ENCODE measurements at places on chromosomes 6 and 20.

- no peak for DNase-seq
Measured at GRCh38 chr6:158121335-158121734, 46.7 kb downstream of the SERAC1 start.

- DNase-seq: no peak
Measured at GRCh38 chr6:130143709-130144108, 79.0 kb downstream of the SAMD3 start.

DNA sequence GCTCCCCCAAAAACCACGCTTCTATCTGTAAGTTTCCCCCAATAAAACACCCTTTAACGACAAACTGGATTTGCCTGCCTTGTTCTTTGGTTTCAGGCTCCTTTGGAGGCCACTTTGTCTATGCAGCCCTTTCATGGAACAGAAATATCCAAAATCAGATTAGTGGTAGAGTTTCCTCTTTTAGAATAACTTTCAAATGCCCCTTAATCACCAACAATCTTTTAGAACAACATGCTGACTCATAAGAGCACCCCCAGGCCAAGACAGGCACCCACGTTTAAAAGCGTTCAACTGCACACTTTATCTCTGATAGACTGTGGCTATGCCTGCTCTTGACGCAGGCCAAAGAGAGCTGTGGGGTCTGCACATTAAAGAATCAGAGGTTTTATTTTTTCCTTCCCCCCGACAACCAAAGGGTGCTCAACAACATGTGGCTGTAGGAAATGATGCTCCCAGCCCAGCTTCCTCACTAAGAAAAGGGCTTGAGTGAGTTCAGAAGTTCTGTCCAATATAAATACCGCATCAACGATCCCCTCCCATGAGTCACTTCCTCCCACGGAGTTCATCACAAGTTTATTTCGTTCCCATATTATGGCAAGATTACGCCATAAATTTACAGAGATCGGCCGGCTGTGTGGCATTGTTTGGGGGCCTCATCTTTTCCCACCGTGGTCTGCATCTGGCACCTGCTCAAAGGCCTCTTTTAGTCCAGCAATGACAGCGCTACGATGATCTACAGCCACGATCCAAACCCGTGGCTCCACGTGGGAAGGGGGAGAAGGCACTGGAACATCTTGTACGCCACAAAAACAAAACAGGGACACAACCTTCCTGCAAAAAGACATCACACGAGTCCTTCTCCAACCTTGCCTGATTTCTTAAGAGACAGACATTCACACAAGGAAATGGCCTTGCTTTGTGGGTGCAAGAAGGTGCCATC is 88.8 kb upstream of the NFATC2 start:
- no peak for DNase-seq

DNA sequence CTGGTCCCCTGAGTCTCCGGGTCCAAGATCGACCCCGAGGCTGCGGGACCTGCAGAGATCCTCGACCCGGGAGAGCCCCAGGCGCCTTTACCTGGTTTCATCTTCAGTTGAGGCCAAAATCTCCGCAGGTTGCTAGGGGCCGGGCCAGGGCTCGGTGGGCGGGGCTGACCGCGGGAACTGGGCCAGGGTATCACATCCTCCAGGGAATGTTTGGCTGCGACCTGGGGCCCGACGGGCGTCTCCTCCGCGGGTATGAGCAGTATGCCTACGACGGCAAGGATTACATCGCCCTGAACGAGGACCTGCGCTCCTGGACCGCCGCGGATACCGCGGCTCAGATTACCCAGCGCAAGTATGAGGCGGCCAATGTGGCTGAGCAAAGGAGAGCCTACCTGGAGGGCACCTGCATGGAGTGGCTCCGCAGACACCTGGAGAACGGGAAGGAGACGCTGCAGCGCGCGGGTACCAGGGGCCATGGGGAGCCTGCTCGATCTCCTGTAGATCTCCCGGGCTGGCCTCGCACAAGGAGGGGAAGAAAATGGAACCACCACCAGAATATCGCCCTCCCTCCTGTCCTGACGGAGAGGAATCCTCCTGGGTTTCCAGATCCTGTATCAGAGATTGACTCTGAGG is 53.8 kb upstream of the POLR1H start:
- no peak for DNase-seq

DNA sequence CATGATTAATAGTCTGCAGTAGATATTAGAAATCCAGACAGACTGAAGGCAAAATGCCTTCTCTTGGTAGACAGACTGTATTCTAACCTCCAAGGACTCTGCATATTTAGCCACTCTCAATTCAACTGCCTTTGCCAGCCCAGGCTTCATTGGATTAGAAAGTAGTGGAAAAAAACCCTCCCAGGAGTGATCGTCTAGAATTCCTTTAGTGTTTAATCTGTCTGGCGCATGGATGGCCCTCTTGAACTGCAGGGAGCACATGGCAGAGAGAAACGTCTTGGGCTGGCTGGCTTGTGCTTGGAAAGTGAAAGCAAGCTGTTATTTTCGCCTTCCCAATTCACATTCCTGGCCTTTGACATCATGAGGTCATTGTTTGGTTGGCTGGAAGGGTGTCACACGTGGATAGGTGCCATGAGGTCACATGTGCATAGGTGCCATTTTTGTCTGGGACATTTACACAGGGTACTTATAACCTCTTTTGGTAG is 30.9 kb upstream of the NEDD9 start:
- no peak for DNase-seq

- DNase-seq: no peak
Measured at GRCh38 chr6:117418320-117418719, 7.4 kb downstream of the ROS1 start.

DNA sequence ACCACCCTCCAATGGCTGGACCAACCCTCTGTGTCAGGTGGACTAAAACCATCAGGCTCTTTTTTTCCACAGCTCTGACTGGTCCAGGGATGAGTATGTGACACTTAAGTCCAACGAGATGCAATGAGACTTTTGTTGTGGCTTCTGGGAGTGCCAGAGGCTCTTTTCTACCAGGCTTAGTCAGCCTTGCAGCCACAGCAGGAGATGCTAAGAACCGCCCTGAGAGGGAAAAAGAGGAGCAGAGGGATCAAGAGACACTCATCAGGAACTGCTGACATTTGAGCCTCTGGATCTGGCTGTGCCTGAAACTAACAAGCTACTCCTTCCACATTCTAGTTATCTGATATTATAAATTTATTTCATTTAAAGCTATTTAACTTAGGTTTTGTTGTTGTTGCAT is 270.9 kb upstream of the SULF2 start:
- no peak for DNase-seq

DNA sequence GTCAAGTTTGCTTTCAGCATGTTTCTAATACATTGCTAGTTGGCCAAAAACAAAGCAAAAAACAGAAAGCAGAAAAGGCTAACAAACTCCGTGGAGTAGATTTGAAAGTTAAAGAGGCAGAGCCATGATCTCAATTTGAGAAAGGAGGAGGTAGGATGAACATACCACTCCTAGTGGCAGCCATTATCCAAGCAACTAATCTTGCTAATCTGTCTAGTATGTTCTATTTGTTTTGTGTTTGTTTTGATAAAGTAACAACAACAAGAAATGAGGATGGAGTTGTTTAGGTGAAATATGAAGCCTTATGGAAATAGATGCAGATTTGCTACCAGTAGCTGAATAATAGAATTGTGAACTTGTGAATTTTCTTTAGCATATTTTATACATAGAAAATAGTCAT is 295.5 kb upstream of the PRDM1 start:
- DNase-seq: no peak

DNA sequence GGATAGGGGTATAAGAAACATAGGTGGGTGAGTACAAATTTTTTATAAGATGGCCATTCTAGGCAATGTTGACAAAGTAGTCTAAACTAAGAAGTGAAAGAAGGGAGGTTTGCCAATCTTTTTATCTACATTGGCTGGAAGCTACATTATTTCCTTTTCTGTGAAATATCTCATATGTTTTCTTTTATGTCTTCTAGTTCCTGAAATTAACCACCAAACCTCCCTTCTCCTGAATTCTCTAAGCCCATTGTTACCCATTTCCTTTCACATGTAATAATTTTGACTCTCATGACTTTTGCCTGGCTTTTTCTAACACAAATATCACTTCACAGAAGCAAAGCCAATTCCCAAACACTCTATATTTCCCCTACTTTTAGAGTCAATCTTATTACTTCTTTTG is 496.2 kb upstream of the JAG1 start:
- no peak for DNase-seq

DNA sequence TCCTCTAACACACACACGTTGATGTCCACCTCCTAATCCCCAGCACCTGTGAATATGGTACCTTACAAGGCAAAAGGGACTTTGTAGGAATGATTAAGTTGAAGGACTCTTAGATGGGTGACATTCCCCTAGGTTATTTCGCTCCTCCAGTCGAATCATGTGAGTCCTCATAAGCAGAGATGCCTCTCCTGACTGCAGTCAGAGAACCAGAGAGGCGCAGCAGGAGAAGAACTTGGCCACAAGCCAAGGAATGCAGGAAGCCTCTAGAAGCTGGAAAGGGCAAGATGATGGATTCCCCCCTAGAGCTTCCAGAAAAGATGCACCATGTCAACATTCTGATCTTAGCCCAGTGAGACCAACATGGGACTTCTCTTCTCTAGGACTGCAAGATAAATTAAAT is 133.1 kb upstream of the PTPRT start:
- DNase-seq: no peak

DNA sequence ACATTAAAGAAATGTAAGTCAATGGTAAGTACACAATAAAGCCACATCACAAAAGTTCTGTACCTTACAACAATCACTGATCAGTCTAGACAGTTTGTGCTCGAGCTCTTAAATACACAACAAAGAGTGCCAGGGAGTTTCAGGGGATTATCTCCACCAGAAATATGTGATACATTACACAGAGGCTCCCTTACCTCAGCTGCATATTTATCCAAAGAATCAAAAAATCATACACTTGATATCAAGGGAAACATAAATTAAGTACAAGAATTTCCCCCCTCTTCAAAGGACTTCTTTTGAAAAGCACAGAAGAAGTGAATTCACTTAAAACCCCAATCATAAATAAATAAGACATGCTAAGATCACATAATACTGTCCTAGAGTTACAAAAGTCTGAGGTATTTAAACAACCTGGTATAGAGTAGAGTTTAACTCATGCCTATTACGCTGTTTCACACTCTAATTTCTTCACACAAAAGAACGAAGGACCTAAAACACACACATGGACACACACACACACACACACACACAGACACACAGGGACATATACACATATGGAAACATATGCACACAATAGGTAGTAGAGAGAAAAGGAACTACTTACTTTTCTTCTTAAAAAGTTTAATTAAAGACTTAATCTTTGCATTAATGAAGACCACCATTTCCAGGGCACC is 528 bp downstream of the NHSL1 start:
- no peak for DNase-seq

GRCh38 chr6:28090917-28091586 is 10.7 kb downstream of the ZNF165 start:
- no peak for DNase-seq

DNA sequence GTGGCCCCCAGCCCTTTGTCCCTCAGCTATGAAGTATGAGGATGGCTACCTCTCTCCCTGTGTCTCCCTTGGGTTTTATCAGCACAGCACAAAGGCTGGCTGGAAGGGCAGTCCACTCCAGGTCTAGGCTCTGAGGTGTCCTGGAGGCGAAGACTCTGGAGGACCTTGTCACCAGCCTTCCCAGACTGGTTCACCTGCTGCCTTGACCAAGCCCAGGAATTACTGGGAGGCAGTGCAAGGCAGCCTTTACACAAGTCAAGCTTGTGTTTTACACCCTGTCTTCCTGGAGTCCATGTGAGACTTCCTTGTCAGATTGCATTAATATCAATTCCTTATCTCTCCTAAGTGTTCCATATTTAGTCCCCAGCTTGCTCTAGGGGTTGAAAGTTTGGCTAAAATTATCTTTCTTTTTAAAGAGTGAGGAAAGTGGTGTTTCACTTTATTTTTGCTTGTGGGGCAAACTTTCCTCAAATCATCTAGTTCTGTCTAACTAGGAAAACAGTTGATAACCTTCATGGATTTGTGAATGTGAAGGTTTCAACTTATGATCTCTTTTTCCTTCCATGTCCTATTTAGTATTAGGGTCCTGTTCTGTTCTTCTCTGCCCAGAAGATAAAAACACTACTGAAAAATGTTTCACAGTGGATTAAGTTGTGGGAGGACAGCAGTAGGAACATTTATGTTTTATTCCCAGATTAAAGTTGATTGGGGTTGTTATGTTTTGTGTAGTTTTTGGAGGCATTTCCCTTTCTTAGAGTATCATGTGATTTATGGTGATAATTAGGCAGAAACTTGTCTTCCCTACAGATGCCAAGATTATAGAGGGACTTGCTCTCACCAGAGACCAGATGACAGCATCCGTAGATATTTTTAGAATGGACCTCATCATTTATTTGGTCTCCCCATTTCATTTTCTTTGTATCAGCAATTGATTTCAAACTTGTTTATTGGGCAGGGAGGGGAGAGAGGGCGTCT is 114.8 kb downstream of the FOXO3 start:
- DNase-seq: no peak

GRCh38 chr6:77010931-77011542 is 452.3 kb downstream of the HTR1B start:
- no peak for DNase-seq

- no peak for DNase-seq
Measured at GRCh38 chr20:4329232-4329631, 313.9 kb upstream of the RNF24 start.

DNA sequence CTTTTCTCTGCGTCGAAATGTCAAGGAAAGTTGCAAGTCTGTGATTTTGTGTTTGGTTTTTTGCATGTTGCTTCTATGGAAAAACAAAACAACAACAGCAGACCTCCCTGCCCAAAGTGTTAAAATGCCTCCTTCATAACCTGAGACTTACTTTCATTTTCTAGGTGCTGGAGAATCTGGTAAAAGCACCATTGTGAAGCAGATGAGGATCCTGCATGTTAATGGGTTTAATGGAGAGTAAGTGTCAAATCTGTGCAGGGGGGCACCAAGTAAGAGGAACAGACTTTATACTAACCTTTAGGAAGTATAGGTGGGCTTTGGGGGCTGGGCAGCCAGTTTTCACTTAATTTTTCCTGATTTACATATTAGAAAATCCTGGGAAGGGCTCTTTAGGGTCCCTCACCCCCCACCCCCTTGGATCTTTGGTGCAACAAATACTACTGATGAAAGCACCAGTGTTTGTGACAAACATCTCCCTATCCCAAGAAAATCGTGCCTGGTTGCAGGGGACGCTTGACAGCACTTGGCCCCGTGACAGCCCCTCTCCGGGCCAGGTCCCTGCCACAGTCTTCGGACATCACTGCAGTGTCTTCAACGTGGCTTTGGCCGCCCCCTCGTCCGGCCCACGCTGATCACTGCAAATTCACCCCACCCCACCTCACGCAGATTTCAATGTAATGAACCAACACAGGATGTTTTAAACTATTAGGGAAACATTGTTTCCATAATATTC is 43.1 kb downstream of the GNAS start:
- no peak for DNase-seq

GRCh38 chr6:16285467-16286150 is 47.2 kb downstream of the GMPR start:
- no peak for DNase-seq

DNA sequence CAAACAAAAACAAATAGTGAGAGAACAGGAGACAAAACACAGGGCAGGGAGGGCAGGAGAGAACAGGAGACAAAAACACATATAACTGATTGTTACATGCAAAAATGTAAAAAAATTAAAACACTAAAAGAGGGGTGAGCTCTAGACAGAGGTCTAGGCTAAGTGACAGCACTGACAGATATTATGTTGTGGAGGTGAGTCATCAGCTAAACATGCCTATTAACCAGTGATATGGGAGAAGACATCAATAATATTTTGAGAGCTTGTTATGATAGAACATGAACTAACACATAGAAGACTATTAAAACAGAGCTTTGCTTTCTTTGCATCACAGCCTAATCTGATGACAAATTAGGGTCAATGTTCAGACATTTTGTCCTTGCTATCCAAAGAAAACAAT is 972.7 kb downstream of the PRIM2 start:
- no peak for DNase-seq
